ENCODE measurements at places on chromosomes 7 and 10.

GRCh38 chr7:26060733-26061677 is 91.0 kb upstream of the NFE2L3 start:
- DNase-seq = no peak

- no peak for DNase-seq
Observed at GRCh38 chr10:31098046-31098445, 66.4 kb upstream of the ZNF438 start.

GRCh38 chr10:12252882-12253546 is 57.0 kb downstream of the CDC123 start:
- DNase-seq = no peak

DNA sequence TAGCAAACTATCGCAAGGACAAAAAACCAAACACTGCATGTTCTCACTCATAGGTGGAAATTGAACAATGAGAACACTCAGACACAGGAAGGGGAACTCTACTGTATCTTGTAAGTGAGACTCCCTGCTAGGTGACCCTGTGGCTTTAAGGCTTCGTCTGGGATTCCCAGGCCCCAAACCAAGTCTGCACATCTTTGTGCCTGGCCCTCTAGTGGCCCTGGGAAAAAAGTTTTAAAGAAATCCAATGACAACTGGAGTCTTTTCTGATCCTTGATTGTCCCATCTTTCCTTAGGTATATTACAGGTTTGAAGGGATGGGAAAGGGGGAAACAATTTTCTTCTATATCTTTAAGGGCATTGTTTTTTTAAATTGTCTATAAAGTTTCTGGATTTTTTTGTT is 10.6 kb upstream of the LIPM start:
- no peak for DNase-seq

DNA sequence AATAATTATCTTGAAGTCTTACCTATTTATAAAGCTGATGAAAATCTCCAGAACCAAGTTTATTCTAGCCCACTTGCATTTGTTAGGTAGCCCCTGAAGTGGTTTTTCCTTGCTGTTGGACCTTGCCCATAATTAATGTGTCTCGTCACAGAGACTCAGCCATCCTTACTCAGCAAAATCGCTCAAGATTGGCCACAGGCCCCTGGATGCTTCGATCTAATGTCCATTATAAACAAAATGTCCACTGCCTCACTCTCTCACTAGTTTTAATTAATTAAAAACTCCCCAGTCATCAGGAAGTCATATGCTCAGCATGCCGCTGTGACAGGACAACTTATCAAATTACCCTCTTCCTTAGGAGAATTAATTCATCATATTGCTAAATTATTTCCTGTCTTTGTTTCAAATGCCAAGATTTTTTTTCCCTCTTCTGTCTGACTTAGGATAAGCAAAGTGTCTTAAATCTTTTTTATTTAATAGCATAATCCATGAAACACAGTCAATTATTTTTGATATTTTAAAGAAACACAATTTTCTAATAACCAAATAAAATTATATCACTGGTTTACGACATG is 126.8 kb upstream of the PCLO start:
- no peak for DNase-seq

DNA sequence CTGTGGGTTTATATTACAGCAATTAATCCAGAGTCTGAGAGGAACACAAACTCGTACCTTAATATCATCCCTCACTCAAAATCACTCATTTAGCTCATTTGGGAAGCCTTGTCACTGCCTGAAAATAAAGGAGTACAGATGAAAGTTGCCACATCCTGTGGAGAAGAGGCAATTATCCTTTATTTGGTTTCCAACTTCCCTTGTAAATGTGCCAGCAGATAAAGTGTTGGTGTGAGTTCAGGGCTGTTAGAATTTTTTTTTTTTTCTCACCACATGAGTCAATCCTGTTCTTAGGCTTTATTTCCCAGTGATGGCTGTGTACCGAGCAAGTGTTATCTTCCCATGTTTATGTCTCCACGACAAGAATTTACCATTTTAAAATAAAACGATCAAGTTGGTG is 99.0 kb upstream of the SMIM30 start:
- DNase-seq = no peak

Data from stimulated activated CD4-positive, alpha-beta T cell treated with anti-CD3 and anti-CD28 coated beads, Interleukin-15, amount 100 ng/mL, for 1 hour (primary cell).